Fibroblast of mammary gland (primary cell): ENCODE measurements at places on chromosomes 4 and X.

GRCh38 chrX:96771486-96771885, 86.8 kb downstream of the DIAPH2 start:
- no peak for DNase-seq

DNA sequence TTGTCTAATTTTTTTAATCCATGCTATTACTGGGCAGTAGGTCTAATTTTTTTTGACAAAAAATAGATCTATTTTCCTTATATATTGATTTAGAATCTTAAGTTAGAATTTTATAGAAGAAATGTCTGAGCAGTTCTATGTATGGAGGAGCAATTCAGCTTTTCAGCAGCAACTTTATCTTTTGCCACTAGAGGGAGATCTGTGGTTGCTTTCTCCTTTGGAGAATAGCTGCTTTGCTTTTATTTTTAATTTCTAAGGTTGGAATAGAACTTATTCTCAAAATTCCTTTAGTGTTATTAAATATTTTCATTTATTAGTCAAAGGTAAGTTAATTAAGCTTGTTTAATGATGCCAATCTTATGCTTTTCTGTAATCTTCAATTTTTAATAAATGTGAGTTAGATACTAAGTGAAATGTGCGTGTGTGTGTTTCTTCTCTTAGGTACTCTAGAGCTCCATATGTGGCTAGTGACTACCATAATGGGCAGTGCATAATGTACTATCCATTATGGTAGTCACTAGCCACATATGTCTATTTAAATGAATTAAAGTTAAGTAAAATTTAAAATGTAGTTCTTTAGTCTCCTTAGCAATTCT, 29.3 kb downstream of the FAM199X start:
- DNase-seq: peak; percentile 45

- no peak for DNase-seq
Measured at GRCh38 chrX:69221239-69222102, 56.2 kb upstream of the PJA1 start.

DNA sequence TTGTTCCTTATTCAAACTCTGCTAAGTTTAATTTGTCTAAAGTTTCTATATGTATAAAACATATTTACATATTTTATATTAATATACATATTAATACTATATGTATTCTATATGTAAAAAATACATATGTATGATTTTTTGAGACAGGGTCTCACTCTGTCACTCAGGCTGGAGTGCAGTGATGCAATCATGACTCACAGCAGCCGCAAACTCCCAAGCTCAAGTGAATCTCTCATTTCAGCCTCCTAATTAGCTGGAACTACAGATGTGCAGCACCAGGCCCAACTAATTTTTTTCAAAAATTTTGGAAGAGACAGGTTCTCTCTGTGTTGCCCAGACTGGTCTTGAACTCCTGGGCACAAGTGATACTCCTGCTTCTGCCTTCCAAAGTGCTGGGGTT, 684.9 kb downstream of the TRAM1L1 start:
- DNase-seq: no peak

DNA sequence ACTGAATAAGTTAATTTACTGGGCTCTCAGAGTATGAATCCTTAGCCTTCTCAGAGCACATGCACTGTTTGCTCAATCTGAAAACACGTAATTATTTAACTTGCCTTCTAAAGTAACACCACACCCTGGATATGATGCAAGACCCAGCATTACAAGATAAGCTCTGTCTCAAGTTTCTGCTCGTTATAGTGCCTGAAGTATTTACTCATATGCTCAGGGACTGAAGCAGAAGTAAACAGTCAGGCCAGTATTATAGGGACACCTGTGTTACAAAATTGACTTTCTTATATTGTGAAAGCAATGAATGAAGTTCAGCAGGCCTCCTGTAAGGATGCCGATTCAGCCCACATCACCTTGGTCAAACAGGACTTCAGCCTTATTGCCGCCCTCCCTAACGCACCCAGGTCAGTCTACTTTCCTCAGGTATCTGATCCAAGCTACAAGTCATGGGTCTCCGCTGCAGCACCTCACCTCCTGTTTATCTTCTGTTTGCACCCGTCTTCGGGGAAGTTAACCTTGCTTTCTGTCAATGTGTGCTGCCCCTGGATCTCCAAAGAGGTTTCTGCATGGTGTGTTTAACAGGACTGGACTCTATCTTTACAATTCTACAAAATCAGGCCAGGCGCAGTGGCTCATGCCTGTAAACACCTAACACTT, 42.8 kb upstream of the KLF3 start:
- peak; percentile 76 for DNase-seq

DNA sequence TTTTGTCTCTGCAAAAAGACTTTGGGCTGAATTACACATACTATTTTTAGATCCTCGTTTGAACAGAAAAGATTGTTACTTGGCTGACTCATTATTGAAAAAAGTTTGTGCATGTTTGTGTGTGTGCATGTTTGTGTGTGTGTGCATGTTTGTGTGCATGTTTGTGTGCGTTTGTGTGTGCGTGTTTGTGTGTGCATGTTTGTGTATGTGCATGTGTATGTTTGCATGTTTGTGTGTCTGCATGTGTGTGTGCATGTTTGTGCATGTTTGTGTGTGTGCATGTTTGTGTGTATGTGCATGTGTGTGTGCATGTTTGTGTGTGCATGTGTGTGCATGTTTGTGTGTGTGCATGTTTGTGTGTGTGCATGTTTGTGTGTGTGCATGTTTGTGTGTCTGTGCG, 201.1 kb upstream of the FAT1 start:
- no peak for DNase-seq

DNA sequence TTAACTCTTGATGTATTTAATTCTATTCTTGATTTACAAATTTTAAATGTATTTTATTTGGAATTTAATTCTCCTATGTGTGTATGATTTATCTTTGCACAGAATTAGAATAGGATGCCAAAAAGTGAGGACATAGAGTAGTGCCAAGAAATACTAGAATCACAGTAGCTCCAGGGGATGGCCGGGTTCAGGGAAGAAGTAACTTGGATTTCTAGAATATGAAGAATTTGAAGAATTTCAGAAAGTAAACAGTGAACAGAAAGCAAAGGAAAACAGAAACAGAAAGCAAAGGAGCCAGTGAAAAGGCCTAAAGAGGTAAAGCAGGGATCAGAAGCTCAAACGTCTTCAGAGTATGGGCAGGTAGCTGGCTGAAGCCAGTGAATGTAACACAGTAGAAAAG, 1187.6 kb downstream of the RPA4 start:
- DNase-seq: no peak

DNA sequence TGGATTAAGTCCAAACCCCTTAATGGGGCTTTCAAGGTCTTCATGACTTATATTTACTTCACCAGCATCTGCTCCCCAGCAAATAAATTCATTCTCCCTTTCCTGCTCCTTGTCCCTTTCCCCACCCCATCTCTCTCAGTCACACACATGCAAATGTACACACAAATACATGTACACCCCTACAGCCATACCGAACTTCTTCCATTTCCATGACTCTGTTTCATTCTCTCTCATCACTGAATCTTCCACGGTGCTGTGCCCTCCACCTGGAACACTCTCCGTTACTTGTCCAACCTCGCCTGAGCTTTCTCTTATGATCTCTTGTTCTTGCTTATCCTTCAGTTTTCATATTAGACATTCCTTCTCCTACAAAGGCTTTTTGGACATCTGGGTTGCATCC, 22.0 kb upstream of the RPA4 start:
- DNase-seq: no peak

DNA sequence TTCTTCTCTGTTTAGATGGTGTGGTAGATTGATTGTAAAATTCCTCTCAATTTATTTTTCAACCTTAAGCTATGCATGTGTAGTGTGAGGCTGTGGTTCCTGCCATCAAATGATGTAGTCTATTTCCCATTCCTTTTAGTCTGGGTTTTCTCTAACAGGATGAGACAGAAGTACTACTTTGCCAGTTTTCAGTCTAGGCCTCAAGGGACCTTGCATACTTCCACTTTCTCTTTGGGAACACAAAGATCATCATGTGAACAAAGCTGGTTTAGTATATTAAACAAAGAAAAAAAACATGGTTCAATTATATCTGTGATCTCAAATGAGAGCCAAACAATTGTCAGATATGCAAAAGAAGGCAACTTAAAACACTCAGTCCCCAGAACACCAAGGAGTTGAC, 1284.0 kb downstream of the RAPGEF2 start:
- no peak for DNase-seq

DNA sequence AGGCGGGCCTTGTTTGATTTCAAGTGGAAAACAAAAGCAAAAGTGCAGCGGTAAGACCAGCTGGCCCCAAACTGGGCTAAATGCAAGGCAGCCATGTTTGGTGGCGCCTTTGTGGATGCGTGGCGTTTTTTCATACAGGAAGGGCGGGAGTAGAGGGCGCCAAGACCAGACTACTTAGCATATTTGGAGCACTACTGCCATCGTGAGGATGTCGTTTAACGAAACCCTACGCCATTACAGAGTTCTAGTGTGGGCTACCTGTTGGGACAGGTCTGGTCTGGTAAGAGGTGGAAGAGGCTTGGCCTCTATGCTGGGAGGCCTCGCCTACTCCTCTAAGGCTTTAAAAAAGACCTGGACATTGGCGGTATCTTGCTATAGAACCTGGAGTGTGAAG, 230.7 kb upstream of the STK26 start:
- DNase-seq: peak; percentile 93

GRCh38 chrX:39333451-39333850, 532.2 kb downstream of the MID1IP1 start:
- DNase-seq: no peak

- DNase-seq: no peak
Measured at GRCh38 chrX:74272230-74272629, 31.8 kb upstream of the ZCCHC13 start.

GRCh38 chr4:106978046-106978774, 57.9 kb downstream of the DKK2 start:
- no peak for DNase-seq

GRCh38 chr4:158785718-158786117, 16.9 kb downstream of the FNIP2 start:
- no peak for DNase-seq

GRCh38 chrX:136665258-136665900, 17.4 kb downstream of the CD40LG start:
- DNase-seq: no peak

GRCh38 chrX:115173181-115173580, 16.0 kb upstream of the RBMXL3 start:
- DNase-seq: no peak

GRCh38 chrX:39152106-39152649, 350.9 kb downstream of the MID1IP1 start:
- DNase-seq: peak; percentile 16

- no peak for DNase-seq
Measured at GRCh38 chr4:101101072-101101471, 246.3 kb downstream of the PPP3CA start.

- no peak for DNase-seq
Measured at GRCh38 chr4:39881789-39882188, 95.9 kb downstream of the PDS5A start.

DNA sequence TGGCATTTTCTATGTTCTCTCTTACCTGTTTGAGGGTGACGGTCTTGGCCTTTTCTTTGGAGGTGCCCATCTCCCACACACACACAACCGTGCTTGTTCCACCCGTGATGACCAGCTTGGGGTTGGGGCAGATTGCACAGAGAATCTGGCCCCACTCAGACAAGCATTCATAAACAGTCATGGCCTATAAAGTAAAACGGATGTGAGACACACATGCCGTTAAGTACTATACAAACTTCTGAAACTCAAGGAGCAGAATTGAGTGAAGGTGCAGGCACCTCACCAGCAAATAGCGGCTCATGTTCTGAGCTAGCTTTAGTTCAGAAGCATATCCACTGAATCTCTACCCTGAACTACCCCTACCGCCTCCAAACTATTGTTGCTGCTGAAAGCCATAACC, 107.6 kb downstream of the CDS1 start:
- DNase-seq: no peak

- DNase-seq: peak; percentile 15
Measured at GRCh38 chr4:8351931-8352367, 82.4 kb downstream of the HTRA3 start.

DNA sequence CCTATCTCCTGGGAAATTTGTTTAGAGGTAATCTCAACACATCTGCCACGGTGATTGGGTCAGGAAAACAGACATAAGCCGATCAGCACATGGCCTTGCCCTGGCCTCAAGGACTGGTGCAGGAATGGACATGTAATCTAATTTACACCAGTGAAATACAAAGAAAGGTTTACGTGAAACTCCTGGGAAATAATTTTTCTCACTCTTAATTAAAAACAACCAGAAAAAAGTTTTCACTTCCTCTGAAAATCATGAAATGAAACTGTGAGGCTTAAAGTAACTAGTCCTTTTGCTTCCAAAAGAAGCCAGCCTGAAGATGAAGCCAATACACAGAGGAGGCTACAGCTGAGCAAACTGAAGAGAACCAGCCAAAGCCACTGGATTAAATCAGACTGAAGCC, 154.1 kb upstream of the FAM241A start:
- no peak for DNase-seq

DNA sequence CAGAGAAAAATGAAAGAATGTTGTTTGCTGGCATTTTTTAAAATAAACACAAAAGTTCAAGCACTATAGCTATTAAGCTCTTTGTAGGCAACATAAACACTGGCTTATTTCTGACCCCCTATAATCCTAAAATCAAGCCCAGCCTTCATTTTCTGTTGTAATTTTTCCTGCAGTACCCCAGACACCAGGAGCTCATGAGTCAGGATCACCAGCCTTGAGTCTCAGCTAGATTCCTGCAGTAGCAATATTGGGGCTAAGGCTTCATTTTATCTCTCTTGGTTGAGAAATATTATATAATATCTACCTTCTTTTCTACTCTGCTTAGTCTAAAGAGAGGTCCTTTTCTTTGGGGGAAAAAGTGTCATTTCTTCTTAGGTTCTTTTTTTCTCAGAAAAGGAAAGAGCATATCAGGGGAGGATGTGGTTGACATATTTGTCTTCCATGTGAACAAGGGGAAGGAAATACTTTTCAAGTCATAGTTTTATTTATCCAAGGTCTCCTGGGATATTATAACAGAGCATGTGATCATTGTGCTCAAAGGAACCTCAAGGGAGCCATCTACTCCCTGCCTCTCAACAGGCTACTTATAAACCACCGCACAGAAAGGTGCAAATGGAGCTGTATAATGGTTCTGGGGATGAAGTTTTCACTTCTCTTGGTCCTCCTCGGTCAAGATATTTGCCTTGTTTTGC, 678.3 kb upstream of the NR3C2 start:
- DNase-seq: peak; percentile 26

GRCh38 chr4:177667687-177668086, 225.4 kb upstream of the AGA start:
- no peak for DNase-seq

DNA sequence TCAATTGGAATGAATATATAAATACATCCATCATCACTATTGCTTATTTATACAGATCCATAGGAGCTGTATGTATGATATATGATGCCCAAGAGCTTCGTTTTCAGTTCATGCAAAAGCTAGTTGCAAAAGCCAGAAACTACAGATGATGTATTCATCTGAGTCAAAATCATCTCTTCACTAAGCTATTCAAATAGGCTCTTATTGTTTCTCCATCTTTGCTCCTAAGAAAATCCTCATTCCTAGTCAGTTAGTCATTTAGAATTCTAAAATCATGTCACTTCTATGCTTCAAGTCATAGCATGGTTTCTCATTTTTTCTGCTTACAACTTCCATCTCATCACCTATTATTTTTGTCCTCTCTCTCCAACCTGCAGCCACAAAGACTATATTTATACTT, 300.1 kb upstream of the TRAM1L1 start:
- no peak for DNase-seq

- DNase-seq: peak; percentile 7
Measured at GRCh38 chrX:26922278-26922677, 540.9 kb downstream of the PPP4R3C start.

- DNase-seq: no peak
Measured at GRCh38 chr4:136495076-136495475, 1037.2 kb downstream of the PCDH18 start.

- no peak for DNase-seq
Measured at GRCh38 chr4:35818520-35818919, 425.8 kb downstream of the ARAP2 start.

- peak; percentile 55 for DNase-seq
Measured at GRCh38 chr4:70734168-70734954, 12.6 kb downstream of the RUFY3 start.
